ENCODE measurements at places on chromosomes 3 and 15.

DNA sequence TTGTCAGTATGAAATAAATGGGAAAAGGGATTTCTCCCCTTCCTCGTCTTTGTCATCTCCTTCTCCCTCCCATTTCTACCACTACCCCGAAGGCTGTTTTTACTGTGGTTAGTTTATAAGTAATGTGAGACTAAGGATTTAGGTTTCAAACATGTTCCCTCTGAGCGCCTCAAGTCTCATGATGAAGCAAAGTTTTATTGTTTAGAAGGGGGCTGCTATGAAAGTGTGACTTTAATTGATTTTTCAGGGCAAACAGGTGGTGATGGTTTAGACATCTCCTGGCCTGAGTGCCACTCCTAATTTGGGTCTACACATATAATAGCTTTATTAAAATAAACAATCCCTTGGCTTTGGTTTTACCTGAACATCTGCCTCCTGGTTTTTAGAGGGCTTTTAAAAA, 185.5 kb downstream of the MCTP2 start:
- DNase-seq, result no peak

DNA sequence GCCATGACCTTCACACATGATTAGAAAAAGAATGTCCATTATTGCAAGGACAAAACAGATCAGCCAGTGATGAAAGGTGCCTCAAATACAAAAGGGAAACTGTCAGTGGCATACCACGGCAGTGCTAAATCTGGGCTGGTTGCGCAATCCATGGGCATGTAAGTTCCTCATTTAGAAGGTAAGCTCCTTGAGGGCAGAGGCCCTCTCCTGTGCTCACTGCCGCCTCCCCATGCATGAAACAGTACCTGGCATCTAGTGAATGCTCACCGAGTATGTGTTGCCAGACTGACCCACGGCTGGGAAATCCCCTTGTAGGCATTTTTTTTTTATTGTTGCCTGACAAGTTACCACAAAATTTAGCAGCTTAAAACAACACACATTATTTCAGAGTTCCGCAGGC, 312.1 kb upstream of the CHRM5 start:
- no peak for DNase-seq

- no peak for DNase-seq
These were observed 19.1 kb upstream of the SEC13 start for GRCh38 chr3:10340046-10340445.

DNA sequence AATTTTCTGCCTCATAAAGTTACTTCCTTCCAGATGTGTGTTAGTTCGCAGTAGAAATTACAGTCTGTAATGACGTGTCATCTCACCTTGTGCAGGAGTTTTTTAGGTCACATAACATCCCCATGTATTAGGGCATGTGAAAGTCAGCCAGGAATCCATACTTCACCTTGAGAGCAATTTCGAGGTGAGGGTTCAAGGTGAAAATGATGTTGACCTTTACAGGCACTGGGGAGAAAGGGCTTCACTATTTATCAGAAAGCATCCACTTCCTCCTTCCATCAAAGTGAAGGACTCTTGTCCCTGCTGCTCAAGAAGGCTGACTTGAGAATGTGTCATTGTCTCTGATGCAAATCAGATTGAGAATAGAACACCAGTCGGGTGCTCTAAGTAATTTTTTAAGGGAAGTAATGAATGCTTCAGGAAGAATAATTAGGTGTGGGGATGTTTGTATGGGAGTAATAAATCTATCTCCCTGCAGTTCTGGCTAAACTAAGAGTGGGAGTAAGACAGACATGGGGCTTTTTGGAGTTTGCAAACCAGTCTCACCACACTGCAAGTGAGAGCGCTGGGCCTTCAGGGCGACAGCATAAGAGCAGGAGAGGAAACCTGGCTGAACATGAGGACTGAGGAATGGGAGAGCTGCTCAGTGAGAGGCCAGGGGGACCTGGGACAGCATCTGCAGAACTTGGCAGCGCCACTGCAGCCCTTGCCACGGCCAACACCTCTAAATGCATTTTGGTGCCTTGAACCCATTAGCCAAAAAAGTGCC, 85.9 kb upstream of the IL12A start:
- DNase-seq, result no peak

- peak; percentile 38 for DNase-seq
These were observed at the start of gene SLCO2A1 for GRCh38 chr3:134029734-134030378. Gene SLCO2A1, minus strand, starts transcription at chr3:134029925. Its CDS starts 123 bp downstream, at chr3:134029802.

- DNase-seq, result no peak
These were observed 8.9 kb downstream of the PIGX start for GRCh38 chr3:196721097-196721496.

DNA sequence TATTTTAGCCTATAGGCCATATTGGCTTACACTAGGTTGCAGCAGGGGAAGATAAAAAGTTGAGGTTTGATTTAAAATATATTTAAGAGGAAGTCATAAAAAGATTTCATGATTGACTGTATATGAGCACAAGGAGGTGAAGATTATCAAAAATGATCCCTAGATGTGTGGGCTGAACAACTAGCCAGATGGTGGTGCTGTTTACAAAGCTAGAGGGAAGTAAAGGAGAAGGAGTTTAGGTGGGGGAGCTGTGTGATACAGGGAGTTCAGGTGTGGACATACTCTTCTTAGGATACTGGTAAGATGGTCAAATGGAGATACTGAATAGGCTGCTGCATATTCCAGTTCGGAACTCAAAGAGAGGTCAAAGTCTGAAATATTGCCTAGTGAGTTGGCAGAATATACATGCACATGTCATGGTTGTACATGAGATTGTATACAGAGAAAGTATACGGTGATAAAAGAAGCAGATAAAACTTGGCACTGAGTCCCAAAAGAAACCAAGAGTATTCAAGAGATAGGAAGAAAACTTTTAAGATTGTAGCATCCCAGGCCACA, 727.8 kb downstream of the NLGN1 start:
- DNase-seq, result peak; percentile 45

DNA sequence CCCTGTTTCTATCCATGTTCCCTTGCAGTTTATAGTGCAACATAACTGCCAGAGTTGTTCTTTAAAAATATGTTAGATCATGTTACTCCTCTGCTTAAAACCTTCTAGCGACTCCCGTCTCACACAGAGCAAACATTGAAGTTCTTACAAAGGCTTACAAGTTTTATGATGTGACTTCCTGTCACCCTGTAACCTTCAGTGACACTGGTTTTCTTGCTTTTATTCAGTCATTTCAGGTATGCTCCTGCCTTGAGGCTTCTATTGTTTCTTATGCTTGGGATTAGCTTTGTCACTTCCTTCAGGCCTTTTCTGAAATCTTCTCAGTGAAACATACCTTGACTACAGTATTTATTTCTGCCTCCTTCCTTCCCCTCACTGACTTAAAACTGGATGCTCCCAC, 252.1 kb downstream of the DOCK3 start:
- no peak for DNase-seq

DNA sequence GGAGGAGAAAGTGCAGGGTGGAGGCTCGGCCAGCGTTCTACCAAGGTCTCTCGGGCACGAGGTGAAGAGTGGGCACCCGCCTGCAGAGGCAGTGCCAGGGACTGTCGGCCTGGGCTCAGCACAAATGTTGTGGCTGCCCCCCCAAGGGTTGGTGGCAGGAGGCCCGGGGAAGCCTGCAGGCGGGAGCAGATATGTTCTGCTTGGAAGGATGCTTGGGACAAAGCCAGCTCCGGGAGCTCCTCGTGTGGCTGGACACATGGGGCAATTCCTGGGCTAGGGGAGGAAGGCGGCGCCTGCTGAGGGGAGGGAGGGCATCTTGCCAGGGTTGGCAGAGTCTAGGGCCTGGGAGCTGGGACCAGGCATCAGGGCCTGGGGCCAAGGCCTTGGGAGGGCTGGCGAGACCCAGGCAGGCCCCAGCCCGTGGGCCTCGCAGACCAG, 30.4 kb upstream of the FBLN2 start:
- DNase-seq, result no peak

GRCh38 chr3:81554388-81554787, 207.1 kb downstream of the GBE1 start:
- no peak for DNase-seq

- no peak for DNase-seq
These were observed 327.7 kb downstream of the RYR3 start for GRCh38 chr15:33638453-33638852.

GRCh38 chr3:123668906-123669305, 84.1 kb upstream of the HACD2 start:
- DNase-seq, result no peak

- no peak for DNase-seq
These were observed 71.2 kb downstream of the FAM43A start for GRCh38 chr3:194756791-194757325.

Measured in Calu3 (cell line).